ENCODE measurements at places on chromosomes 5 and 9.

- no peak for DNase-seq
These were observed 539 bp downstream of the ARRDC3 start for GRCh38 chr5:91382530-91383026.

- DNase-seq: no peak
These were observed 38.7 kb upstream of the CTSL start for GRCh38 chr9:87687207-87687606.

- no peak for DNase-seq
These were observed 33.9 kb upstream of the AOPEP start for GRCh38 chr9:94692601-94693000.

GRCh38 chr9:131259916-131260597, 16.3 kb downstream of the FAM78A start:
- DNase-seq: no peak

GRCh38 chr9:132235894-132236661, 74.2 kb downstream of the NTNG2 start:
- peak; percentile 74 for DNase-seq

DNA sequence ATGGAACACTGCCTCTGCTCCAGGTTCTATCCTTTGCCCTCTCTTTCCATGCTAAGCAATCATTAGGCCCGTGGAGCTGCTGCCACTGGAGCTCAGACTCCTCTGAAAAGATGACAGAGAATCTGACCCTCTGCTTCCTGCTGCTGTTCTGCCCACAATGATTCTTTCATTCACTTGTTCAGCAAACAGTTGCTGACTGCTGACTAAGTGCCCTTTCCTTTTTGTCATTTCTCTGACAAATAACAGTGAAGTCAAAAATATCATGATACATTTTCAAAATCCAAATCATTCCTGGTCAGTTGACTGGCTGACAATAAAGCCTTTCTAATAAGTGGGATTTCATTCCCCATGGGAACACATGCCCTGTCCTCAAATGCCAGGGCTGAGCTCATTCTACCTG, 110.1 kb downstream of the SIL1 start:
- DNase-seq: no peak

GRCh38 chr5:159581502-159582249, 251.4 kb upstream of the IL12B start:
- DNase-seq: no peak

DNA sequence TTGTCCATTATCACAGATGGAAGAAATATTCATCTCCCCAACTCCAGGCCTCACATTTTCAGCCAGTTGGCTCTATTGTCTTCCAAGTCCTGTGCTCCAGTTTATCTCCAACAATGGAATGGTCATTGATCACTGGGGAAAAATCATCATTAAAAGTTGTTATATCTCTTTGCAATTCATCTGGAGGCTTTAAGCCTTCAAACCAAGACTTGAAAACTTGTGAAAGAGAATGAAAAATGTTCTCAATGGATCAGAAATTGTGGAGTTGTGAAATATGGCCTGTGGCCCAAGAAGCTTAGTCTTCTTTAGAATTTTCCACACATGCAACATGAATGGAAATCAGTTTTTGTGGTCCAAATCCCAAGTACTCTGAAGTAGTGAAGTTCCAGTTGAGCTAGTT, 569.6 kb downstream of the EBF1 start:
- no peak for DNase-seq

DNA sequence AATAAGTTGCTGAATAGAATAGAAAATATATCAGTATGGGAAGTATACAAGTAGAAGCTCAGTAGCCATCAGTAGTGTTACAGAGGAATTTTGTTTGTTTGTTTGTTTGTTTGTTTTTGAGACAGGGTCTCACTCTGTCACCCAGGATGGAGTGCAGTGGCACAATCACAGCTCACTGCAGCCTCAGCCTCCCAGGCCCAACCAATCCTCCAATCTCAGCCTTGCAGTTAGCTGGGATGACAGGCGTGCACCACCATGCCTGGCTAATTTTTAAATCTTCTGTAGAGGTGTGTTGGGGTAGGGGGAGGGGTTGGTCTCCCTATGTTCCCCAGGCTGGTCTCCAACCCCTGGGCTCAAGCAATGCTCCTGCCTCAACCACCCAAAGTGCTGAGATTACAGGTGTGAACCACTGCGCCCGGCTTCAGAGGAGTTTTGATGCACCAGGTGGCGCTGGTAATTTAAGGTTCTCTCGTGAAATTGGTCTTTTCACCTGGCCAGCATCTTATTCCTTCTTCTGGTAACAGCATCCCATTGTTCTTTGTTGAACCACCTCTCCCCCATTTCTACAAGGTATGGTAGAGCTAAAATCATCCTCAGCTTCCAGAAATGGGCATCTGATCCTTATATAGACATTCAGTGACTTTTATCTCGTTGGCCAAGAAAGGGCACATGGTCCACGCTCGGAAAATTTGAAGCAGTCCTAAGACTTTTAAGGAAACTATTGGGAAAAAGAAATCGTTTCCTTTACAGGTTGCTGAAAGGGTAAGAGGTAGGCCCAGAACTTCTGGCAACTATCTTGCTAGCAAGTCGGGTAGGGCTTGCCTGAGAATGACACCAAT, 157.1 kb downstream of the ARRDC3 start:
- peak; percentile 42 for DNase-seq

- no peak for DNase-seq
These were observed 3.2 kb downstream of the CDKN2B start for GRCh38 chr9:22005702-22006606.

DNA sequence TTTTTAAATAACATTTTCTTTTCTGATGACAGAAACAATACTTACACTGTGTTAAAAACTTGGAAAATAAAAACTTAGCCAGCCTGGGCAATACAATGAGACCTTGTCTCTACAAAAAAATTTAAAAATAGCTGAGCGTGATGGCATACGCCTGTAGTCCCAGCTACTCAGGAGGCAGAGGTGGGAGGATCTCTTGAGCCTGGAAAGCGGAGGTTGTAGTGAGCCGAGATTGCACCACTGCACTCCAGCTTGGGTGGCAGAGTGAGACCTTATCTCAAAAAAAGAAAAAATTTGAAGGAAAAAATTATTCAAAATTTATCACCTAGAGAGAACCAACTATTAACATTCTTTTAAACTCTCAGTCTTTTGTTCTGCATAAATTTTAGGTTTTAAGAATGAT, 4.9 kb upstream of the CMYA5 start:
- DNase-seq: no peak

DNA sequence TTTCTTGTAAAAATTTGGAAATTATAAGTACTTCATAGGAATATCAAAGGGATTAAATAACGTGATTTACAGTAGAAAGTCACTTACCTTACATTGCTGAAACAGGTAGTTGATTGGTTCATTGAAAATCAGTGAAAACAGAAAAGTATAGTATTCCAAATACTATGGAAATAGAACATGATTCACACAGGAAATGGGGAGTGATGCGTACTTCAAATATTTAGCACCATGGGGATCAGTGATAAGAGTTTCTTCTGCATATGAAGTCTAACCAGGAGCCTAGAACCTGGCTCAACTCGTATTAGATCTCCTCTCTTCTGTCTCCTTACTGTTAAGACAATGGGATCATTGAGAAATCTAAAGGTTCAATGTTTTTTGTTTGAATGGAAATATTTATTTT, 133.3 kb downstream of the FAM174A start:
- no peak for DNase-seq

DNA sequence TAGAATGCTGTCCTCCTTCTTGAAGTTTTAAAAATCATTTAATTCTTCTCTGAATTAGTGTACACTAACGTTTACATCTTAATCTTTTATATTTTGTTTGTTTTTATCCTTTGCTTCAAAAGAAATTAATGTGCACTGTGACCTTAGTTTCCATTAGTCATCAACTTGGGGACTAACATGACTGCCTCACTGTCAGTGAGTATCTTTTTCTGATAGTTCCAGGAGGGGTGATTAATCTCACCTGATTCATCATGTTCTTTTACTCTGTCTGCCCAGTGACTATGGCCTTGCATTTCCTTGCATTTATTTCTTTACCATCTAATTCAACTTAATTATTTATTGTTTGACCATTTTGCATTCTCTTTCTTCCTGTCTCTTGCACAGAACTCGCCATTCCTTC, 33.4 kb upstream of the NR3C1 start:
- DNase-seq: no peak

DNA sequence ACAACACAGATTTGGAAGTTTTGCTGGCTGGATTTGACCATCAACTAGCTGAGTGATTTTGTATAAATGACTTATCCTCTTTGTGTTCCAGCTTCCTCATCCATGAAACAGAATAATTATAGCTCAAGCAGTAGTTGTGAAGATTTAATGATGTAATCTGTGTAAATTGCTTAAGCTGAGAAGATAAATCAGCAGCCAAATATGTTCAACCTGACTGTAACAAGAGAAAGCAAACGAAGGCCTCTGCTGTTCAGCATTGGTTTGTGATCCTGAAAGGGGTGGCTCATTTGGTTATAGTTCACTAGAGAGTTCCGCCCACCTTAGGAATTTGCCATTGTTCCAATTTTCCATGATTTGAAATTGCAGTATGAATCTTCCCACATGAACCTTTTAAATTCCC, 75.7 kb upstream of the CCDC112 start:
- no peak for DNase-seq

DNA sequence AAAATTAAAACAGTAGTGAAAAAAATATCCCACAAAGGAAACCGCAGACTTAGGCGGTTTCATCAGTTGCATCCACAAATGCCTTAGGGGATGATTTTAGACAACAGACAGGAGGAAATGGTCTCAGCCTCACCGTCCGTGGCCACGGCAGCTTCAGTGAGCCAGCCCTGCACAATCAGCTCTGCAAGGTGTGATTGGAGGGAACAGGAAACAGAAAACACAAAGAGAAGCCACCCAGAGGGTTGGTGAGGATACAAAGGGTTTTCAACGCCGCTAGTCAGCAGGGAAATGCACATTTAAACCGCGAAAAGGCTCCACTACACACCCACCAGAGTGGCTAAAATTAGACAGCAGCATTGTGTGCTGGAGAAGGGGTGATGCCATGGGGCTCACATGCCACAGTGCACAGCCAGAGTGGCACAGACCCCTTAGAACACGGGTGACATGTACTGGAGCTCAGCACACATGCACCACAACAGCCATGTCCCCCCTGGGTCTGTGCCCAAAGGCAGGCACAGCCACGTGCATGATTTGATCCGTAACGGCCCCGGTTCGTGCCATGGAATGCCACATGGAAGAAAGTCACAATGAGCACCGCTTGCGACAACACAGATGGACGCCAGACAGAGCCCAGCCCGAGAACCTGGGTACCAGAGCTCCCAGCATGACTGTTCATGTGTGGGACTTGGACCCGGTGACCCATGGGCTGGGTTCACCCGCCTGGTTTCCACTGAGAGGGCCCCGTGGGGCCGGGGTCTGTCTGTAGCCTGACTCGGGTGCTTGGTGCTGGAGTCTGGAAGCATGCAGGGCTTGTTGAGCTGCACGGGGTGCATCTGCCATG, 18.3 kb upstream of the TERT start:
- no peak for DNase-seq

GRCh38 chr9:108002371-108002956, 512.9 kb upstream of the KLF4 start:
- DNase-seq: no peak

DNA sequence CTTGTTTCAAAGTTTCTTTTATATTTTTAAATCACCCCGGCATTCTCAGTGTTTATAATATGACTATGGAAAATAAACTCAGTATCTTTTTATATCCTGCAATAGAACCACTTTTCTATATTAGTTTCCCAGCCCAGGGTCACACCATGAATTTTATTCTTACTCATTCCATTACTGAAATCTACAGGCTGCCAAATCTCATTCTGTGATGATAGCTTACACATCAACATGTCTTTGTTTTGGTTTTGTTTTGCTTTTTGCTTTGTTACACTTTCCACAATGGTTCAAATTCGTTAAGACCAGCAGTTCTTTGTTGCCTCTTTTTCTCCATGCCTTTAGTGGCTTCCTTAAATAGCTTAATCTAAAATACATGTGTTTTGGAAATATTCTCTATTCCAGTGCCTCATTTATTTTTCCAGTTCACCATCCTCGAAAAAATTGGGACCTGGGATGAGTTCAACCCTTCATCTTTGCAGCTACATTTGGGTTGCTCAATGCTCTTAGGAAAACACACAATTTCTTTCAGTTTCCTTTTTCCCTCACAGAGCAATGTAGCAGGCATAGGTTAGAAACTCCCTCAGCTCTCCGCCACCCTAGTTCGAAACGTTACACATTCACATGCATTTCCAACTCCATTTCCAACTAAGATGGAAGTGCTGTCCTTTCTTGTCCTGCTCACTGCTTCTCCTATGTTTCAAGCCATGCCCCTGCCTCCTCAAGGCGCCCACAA, 1146.3 kb downstream of the MAT2B start:
- no peak for DNase-seq

DNA sequence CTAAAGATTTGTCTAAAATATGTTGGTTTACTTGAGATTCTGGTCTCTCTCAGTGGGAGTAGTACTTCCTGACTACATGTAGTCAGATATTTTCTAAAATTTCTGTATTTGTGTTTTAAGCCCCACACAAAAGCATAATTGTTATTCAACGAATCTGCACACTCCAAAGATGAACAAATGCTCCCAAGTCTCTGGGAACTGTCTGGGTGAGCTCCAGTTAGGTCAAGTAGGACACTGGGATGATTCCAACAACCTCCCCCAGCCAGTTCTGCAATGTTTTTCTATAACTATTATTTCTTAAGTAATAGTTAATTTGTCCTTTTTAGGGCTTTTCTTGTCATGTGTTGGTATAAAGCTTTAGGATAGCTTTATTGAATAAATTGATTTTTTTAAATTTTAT, 174.6 kb downstream of the FAM174A start:
- DNase-seq: no peak

DNA sequence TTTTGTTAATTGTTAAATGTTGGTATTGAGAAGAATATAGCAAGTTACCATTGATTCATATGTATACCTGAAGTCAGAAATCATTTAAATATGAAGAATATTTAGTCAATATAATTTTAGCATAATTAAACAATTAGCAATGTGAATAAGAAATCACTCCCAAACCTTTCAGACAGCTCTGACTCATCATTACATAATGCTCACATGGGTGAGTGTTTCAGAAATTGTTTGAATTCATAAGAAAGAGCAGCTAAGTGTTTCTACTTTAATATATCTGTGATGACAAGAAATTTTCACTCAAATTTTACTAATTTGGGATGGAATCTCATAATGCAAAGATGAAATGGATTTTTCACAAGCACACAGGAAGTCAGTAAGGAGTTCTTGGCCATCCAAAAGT, 42.0 kb upstream of the CDC42SE2 start:
- DNase-seq: no peak

DNA sequence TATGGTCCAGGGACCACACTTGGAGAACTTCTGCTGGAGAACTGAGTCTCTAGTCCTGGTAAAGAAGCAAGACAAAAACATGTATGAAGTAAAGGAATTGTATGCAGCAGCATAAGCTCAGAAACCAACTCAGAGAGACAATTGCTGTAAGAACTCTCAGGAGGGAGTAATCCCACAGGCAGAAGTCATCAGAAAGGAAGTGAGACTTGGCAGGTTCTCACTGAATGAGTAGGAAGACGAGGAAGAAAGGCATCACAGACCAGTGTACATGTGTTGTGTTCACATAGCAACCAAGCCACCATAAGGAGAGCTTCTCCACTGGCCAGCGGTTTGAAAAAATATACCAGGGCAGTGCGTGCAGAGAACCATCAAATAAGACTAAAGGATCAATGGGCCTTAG, 57.9 kb upstream of the FST start:
- no peak for DNase-seq

Measured in activated CD4-positive, alpha-beta T cell treated with anti-CD3 and anti-CD28 coated beads for 24 hours (primary cell).